T follicular helper cell (primary cell): ENCODE measurements at places on chromosomes 2 and 18.

- no peak for DNase-seq
Measured at GRCh38 chr18:59189008-59189407, 30.9 kb upstream of the GRP start.

GRCh38 chr2:170680172-170680941, 34.8 kb upstream of the SP5 start:
- DNase-seq, result no peak

DNA sequence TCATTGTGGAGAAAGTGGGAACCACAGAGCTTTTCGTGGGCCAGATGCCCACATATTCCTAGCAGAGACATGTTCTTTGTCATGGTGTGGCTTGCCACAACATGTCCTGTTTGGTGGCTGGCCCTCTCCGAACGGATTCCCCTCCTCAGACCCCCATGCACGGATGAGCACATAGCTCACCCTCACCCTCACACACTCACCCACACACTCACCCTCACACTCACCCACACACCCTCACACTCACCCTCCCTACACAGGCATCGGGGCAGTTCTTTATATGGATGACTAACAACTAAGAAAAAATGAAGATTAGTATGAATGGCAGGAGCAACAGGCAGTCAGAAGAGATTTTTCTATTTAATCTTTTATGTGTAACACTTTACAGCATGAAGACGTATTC, 149.9 kb downstream of the ZNF236 start:
- no peak for DNase-seq

DNA sequence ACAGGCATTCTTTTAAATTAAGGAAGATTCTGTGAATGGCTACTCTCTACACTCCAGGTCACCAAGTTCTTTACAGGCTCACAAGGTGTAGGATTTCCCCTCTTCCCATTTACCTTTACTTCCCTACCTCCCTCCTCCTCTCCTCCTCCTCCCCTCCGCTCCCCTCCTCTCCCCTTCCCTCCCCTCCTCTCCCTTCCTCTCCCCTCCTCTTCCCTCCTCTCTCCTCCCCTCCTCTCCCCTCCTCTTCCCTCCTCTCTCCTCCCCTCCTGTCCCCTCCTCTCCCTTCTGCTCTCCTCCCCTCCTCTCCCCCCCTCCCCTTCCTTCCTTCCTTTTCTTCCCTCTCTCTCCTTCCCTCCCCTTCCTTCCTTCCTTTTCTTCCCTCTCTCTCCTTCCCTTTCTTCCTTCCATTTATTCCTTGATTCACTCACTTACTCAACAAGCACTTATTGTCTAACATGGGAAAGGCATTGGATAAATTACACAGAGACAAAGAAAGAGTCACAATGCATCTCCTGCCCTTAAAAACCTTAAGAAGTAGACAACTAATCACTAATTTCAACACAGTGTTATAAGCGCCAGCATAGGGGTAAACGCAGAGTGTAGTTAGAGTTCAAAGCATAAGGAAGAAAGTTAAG, 152.3 kb downstream of the CCDC178 start:
- no peak for DNase-seq

GRCh38 chr2:132496555-132496954, 80.0 kb downstream of the GPR39 start:
- DNase-seq, result no peak

- no peak for DNase-seq
Measured at GRCh38 chr2:7077660-7078267, 160.6 kb downstream of the RNF144A start.

DNA sequence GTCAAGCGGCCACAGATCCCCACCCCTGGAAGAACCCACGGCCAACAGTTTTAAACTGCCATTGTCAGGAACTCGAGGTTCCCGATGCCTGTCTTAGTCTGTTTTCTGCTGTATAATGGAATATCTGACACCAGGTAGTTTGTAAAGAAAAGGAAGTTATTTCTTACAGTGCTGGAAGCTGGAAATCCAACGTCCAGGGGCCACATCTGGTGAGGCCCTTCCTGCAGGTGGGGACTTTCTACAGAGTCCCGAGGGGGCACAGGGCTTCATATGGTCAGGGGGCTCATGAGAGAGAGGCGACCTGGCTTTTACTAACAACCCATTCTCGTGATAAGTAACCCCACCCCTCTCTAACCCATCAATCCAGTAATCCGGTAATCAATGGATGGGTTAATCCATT, 501.6 kb upstream of the MYT1L start:
- DNase-seq, result no peak

- no peak for DNase-seq
Measured at GRCh38 chr18:80202264-80202998, 44.9 kb downstream of the PARD6G start.

DNA sequence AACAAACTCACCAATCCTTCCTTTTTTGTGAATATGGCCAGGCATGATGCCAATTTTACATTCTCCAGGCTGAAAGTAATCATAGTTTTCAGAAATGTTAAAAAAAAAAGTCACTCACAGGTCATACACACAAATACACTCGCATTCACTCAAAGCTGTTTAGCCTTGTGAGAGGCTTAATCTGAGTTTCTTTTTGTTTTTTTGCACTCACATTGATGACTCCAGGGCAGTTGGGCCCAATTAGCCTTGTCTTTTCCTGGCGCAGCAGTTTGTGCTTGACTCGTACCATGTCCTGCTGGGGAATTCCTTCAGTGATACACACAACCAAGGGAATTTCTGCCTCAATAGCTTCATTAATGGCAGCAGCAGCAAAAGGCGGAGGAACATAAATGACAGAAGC, 18.0 kb downstream of the SUCLG1 start:
- no peak for DNase-seq

DNA sequence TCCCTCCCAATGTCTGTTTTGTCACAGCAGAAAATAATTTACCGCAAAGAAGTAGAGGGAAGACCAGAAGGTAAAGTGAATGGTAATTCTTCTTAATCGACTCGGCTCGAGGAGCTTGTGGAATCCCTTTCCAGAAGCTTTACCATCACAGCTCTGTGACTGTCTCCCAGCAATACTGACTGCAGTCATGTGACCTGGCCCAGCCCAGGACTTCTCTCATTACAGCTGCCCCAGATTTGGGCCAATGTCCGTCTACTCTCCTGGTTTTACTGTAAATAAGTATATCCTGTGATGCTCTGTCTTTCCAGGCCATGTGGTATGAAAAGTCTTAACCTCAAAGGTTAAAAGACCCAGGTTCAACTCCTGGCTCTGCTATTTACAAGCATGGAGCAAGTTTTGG, 18.9 kb upstream of the ELOA2 start:
- DNase-seq, result no peak

- DNase-seq, result no peak
Measured at GRCh38 chr2:191612496-191612895, 65.4 kb upstream of the NABP1 start.

- DNase-seq, result no peak
Measured at GRCh38 chr2:98346311-98347236, at the start of gene CNGA3. CNGA3 (plus strand) TSS chr2:98346456; CDS start chr2:98369976, 23,520 bp downstream.

GRCh38 chr2:206556357-206556949, 85.8 kb upstream of the FAM237A start:
- no peak for DNase-seq

DNA sequence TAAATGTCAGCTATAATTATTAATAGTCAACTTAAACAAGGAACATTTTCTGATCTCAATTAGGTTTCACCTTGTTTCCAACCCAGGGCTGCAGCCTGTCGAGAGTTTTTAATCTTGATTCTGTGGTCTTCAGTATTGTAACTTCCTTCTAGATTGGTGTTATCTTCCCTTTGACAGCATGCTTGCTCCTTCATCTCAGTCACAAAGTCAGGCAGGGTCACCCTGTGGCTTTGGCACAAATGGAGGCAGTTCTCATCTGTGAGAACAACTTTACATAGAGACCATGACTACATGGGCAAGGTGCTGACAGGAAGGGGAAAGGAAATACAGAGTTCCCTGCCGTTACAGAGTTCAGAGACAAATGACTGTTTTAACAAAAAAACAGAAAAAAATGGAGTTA, 50.5 kb downstream of the HNRNPLL start:
- no peak for DNase-seq

GRCh38 chr2:18123211-18123570, 244.7 kb downstream of the KCNS3 start:
- DNase-seq, result no peak

DNA sequence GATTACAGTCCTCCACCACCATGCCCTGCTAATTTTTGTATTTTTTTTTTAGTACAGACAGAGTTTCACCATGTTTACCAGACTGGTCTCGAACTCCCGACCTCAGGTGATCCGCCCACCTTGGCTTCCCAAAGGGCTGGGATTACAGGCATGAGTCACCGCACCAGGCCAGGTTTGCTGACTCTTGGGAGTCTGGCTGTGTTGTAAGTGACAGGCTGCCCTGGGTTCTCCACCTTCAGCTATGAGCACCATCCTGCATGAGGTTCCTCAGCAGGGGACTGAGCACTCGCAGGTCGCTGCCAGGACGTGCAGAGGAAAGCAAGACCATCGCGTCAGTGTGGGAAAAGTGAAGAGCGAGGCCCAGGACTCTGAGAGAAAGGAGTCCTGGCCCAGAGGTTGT, 112.6 kb upstream of the NDUFV2 start:
- no peak for DNase-seq

DNA sequence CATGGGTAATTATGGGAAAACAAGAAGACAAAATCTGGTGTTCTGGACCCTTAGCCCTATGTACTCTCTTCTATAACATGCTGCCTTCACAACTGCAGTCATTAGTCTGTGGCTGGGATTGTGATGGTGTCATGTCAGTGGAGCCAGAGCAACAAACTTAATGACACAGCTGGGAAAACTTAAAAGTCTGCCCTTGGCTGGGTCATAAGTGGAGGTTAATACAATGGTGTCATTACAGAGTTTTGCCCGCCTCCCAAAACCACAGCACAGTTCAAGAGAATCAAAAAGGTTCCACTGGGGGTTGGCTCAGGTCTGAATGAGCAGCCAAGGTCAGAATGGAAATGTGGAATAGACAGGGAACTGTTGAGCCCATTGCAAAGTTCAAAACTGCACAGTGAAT, 455.7 kb upstream of the PIK3C3 start:
- no peak for DNase-seq

DNA sequence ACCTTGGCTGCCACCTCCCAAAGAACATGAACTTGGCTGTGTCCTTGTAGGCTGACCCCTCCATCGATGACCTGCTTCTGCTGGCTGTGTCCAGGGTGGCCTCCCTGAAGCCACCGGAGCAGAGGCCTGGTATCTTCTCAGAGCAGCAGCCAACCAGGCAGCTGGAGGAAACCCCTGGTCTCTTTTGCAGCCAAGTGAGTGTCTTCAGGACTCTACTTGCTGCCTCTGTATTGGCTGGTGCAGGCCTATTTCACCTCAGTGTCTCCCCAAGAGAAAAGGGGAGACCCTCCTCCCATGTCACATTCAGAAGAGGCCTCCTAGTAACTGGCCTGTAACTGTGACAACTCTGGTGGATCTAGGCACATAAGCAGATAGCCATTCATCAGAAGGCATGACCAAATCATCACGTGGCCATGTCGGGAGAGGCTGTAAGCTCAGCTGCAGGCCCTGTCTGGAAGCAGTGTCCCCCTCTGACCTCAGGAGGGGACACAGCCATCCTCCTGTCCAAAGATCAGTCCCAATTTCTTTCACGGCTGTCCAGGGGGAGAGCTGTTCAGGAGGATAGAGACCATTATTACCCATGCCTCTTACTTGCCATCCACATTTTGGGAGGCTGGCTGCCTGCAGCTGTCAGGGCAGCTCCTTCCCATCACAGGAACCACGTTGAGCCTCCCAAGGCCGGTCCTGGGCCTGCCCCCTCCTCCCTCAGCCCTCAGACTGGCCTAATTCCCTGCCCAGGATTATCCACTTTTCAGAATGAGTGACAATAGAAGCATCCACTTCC, 20.9 kb upstream of the ROCK2 start:
- DNase-seq, result no peak

GRCh38 chr2:35929551-35929950, 426.0 kb upstream of the CRIM1 start:
- DNase-seq, result no peak

DNA sequence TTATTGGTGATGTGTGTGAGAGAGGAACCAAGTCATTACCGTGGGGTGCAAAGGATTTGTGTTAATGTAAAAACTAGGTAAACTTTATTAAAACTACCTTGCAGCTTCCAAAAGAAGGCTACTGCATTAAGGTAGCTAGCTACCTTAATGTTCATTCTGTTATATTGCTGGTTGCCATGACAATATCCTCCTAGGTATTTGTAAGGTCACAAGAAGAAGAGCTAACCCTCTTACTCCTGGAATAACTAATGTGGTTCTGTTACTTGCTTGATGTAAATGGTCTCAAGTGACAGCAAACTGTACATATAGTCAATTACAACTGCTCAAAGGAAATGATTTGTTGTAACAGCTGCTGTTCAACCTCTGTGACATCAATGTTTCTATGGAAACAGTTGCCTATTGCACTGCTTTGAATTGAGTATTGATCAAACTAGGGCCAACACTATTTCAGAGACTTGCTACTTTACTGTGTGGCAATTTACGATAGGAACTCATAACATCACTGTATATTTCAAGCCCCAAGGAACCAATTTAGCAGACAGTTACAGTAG, 319.8 kb upstream of the HNRNPA3 start:
- DNase-seq, result no peak

GRCh38 chr2:197960786-197961185, 156.4 kb downstream of the PLCL1 start:
- DNase-seq, result no peak
